Urinary bladder (tissue), 4 donors: ENCODE measurements at places on chromosomes 3 and 15.
A peak's percentile ranks its signal among the peaks of the same experiment; 100 is the strongest.

GRCh38 chr15:42427429-42428223 is 63.3 kb downstream of the ZNF106 start:
- no peak for DNase-seq

- no peak for DNase-seq
Measured at GRCh38 chr3:35598804-35599203, 40.5 kb upstream of the ARPP21 start.

GRCh38 chr15:90620379-90621067 is 90.8 kb downstream of the CRTC3 start:
- no peak for DNase-seq

- DNase-seq = no peak
Measured at GRCh38 chr15:70033529-70034140, 64.1 kb downstream of the TLE3 start.

GRCh38 chr3:110253794-110254193 is 817.8 kb upstream of the NECTIN3 start:
- DNase-seq = no peak

GRCh38 chr15:40092256-40092978 is 16.3 kb downstream of the BMF start:
- DNase-seq = peak; percentile 96

DNA sequence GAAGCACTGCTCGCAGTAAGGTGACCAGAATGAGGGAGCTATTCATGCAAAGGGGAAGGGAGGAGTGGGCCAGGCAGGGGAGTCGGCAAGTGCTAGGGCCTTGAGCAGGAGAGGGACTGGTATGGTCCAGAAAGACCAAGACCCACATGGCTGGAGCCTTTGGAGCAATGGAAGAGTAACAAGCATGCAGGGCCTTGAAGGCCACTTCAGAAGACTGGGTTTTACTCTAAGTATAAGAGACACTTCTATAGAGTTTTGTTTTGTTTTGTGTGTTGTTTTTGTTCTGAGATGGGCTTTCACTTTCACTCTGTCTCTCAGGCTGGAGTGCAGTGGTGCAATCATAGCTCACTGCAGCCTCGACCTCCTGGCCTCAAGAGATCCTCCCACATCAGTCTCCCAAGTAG is 42.0 kb downstream of the BFSP2 start:
- DNase-seq = no peak

- no peak for DNase-seq
Measured at GRCh38 chr3:31896648-31897433, 84.2 kb downstream of the OSBPL10 start.

DNA sequence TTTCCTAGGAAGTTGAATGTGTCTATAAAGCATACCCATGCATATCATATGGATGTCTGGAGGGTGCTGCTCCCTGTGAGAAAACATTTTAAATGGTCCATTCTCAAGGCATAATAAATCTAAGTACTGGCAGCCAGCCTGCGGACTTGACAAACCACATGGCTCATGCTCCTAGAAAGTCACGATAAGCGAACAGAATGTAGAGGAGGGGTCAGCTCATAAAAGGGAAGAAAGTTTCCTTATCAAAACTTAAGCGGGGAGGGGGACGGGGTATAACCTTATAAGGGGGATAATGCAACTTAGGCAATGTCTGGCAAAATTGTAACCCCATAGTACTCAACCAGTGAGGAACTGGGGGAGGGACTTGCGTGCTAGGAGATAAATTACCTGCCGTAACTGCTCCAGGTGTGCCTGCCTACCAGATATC is 159.8 kb upstream of the LMCD1 start:
- peak; percentile 32 for DNase-seq

- DNase-seq = no peak
Measured at GRCh38 chr3:190306513-190307163, 15.6 kb downstream of the CLDN1 start.

GRCh38 chr3:89803711-89804110 is 696.3 kb downstream of the EPHA3 start:
- no peak for DNase-seq

DNA sequence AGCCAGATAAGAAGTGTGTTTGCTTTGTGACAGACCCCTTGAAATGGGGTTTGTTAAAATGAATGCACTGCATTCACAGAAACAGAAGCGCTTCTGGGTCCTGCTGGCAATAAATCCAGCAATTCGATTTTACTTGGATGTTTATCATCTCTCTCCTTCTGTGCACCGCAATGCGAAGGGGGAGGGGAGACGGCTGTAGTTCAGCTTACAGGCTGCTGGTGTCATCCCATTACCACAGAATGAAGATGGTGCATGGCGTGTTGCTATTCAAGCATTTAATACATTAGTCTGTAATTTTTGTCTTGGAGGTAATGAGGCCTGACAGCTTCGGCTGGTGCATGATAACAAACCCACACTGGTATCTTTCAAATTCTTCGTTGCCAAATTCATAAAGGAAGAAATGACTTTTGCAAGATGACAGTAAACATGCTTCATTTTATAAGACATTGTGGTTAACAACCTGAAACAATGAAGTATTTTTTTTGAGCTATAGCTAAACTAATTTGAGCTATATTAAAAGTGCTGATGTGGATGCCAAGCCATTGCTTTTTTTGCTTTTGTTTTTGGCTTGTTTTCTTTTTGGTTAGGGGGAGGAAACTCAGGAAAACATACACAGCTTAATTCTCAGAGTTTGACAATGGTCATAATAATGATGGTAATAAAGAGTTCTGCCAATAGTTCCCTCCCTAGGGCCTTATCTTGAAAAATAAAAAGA is 418.3 kb downstream of the OTOL1 start:
- DNase-seq = peak; percentile 59

DNA sequence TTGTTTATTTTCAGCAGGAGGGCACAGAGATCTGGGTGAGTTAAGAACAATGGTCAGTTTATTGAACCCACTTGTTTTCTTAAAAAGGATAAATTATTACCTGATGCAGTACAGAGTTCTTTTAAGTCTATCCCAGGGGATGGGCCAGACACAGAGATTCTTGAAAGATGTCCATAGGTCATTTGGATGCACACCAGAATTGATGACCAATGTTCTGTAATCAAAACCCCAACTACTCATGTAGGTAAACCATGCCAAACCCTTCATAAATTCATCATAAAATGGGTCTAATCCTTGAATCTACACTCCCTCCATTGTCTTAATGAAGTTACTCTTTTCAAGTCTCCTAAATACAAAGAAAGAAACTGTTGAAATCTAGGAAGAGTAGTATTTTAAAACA is 273.0 kb upstream of the COL8A1 start:
- no peak for DNase-seq

DNA sequence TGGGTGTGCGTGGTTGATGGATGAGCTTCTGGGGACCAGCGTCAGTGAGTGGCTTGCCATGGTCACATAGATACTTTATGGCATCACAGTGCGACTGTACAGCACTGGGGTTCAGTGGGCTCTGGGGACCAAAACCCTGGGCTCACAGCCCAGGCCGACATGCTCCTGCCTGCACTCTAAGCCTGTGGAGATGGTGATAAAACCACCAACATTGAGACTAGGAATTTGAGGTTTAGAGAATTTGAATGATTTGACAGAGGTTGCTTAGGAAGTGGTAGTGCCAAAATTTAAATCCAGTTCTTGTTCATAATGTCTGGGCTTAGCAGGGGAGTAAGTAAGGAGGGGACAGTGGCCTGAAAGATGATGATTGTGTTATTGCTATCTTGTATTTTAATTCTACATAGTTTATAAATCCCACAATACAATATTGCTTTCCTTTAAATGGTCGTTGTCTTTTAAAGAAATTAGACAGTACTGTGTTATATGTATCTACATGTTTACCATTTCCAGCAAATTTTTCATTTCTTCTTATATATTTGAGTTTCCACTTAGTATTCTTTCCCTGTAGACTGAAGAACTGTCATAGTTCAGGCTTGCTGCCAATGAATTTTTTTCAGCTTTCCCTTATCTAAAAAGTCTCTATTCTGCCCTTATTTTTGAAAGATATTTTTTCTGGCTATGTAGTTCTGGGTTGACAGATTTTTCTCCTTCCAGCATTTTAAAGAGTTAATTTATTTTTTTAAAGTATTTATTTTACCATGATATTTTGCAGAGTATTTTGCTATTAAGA is 235.4 kb upstream of the RGMA start:
- no peak for DNase-seq

GRCh38 chr3:54225841-54226528 is 103.6 kb downstream of the CACNA2D3 start:
- DNase-seq = no peak

DNA sequence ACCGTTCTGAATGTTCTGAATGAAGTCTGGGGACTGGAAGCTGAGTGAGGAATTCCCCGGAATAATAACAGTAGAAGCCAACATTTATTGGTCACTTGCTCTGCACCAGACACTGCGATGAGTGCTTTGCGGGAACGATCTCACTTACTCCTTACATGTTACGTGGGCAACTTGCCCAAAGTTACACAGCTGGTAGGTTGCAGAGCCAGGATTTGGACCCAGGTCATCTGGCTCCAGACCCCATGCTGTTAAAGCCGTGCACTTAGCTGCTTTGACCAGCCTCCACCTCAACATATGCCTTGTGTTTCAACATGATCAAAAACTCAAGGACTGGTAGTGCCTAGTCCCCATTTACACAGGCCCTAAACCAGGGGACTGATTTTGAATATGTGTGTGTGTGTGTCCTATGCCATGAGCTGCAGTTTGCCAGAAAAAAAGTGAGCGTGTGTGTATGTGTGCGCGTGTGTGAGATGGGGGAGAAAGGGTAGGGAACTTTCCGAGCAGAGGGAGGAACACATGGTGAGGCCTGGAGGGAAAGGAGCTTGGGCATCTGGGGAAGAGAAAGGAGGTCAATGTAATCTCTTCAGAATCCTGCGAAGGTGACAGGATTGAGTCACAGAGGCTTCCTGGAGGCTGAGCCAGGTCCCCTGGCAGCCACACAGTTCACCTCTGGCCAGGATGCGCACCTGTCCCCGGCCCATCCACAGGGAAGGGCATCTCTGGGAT is 28.9 kb downstream of the LINGO1 start:
- DNase-seq = no peak

DNA sequence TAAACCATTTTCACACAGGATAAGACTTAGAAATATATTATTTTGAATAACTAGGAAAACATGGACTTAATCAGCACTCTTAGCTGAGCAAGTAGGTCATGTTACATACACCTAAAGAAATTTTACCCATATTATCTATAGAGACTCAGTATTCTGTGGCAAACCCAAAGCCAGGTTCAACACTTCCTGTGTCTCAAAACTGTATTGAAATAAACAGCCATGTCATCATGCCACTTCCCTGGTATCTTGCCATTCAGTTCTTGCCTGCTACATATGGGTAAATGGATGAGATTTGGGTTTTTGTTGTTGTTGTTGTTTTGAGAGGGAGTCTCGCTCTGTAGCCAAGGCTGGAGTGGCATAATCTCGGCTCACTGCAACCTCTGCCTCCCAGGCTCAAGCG is 141.5 kb upstream of the PLXND1 start:
- no peak for DNase-seq
